ENCODE measurements at places on chromosomes 13 and 19. TPM values are rescaled to one million over a fixed set of nuclear protein-coding genes. Genes with fewer than 3 reads are reported as not detected.

- DNase-seq, result peak; percentile 51
These were observed at the start of gene DMPK for GRCh38 chr19:45782162-45782691. Gene DMPK, minus strand, starts transcription at chr19:45782490. Its CDS starts 138 bp downstream, at chr19:45782352.

CD22 gene
- polyA plus RNA-seq, result 94.2 TPM

GRCh38 chr13:26599403-26599802, 41.9 kb downstream of the WASF3 start:
- DNase-seq, result no peak

- no peak for DNase-seq
These were observed 14.6 kb downstream of the XRCC1 start for GRCh38 chr19:43560687-43561086.

GRCh38 chr13:79867254-79867653, 386.3 kb downstream of the NDFIP2 start:
- no peak for DNase-seq

DNA sequence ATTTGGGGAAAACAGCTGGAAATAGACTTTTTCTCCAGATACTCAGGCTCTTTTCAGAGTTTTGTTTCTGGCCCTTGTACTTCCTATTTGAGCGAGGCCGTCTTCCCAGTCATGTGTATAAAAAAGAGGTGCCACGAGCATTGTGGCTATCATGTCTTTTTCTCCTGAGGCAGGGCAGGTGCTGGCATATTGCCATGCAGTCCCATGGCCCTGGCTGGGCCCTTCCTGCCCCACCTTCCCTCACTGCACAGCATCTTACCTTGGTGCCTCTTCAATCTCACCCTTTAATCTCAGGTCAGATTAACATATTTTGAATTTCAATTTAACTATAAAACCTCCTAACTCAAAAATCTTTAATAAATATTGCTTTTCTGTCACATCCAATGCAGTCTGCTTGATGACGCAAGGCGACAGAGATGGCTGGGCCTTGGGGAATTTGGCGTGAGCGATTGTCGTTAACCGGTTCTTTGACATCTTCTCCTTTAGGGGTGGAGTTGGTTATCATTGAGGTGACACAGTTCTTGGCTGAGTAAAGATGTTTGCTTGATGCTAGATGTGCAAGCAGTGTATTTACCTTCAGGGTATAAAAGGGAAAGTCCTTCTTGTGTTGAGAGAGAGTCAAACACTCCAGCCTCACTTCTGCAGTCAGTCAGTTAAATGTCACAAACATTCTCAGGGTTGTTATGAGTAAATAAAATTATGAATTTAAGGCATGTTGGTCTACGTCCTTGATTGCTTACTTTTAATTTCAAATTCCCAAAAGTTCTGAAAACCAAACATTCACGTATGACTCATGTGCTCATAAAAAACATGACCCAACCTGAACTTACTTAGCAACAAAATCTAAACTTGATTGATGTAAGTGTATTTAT, 289.9 kb downstream of the MYO16 start:
- no peak for DNase-seq

DNA sequence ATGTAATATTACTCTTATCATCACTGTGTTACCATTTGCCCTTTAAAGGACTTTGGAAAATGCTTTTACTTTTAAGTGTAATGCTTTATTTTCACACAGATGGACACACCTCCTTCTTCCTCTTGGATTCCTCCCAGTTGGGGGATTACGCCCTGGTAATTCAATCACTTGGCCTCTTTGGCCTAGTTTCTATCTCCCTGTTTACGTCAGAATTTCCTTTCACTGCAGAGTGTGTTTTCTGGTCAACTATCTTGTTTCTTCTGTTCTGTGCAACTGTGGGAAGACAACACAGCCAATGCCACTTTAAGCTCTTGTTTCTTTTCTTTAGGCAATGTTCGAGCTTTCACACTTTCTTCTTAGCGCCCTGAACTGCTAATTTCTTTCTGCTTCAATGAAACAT, 257.3 kb upstream of the MAB21L1 start:
- no peak for DNase-seq

DNA sequence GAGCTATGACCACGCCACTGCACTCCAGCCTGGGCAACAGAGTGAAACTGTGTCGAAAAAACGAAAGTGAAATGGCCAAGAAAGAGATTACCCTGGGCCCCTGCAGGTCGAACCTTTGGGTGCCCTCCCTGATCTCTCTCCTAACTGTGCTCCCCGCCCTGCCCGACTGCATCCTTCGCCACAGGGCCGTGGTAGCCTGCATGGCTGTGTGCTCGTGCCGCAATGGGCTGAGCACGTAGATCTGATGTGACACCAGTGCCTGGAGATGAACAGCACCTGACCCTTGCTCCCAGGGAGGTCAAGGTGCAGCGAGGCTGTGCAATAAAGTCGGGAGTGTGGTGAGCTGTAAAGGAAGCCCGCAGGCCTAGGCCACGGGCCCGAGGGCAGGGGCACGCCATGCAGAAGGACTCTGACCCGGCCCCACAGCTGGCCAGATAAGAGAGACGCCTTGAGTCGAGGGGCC, 60.2 kb downstream of the PEX11G start:
- no peak for DNase-seq

GATAD2A gene
- 18.9 TPM for polyA plus RNA-seq

DNA sequence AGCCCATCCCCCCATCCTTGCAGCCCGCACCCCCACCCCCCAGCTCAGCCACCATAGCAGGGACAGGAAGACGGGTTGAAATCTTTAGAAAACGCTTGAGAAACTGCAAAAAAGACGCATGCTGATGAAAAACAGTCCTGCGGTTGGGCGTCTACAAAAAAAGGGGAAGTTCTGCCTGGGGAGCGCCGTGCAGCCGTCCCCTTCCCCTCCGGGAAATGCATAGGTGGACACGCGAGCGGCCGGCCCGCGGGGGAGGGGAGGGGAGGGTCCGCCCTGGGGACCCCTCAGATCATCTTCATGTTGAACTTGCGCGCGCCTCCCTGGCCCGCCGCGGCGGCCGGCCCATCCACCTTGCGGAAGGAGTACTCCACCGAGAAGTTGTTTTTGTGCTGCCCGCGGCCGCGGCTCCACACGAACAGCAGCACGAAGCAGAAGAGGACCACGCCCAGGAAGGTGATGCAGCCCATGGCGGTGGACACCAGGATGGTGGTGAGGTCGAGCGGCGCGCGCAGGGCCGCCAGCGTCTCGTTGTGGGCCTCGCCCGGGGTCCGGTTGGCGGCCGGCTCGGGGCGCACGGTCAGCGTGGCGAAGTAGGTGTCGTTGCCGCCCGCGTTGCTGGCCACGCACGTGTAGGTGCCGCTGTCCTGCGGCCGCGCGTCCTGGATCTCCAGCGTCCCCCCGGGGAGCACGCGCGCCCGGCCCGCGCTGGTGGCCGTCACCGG, 7.9 kb upstream of the PEAK3 start:
- no peak for DNase-seq

DNA sequence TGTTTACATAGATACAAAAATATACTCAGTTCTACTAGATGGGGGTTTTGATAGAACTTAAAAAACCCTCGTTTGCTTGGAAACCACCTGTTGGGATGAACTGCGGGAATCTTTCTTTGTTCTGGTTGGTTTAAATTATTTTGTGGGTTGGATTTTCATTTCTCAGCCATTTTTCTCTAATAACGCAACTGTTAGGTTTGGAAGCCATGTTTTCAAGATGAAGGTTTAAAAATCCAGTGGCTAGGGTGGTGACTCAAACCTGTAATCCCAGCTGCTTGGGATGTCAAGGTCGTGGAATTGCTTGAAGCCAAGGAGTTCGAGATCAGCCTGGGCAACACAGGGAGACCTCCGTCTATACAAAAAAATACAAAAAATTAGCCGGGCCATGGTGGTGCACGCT, 1.6 kb downstream of the URI1 start:
- DNase-seq, result no peak

DNA sequence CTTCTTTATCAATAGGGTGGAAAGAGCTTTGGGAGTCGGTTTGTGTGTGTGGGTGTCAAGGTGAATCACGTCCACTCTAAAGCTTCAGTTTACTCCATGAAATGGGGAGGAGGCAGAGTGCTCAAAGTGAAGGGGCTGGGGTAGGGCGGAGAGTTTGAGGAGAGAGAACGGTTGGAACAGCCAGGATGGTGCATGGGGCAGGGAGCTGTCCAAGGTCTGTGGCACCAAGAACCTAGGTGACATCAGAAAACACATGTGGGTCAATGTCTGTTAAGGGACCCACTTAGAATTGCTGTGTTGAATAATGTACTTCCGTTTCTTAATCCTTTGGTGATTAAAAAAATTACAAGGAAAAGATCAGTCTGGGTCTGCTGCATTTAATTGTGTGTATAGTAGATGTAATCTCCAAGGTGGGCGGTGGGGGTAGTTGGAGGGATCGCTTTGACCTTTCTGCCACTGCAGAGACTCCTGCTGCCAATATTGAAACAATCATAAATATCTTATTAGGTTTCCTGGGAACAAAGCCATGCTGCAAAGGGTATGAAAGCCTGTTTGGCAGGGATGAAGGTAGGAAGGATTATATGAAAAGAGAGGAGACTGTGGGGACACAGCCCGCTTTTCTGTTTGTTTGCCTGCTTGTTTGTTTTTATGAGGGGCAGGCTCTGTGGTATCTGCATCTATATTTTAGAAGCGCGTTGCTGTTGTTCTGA, 122.3 kb downstream of the ATP8A2 start:
- no peak for DNase-seq

GRCh38 chr13:24861617-24862362, 97.8 kb downstream of the RNF17 start:
- no peak for DNase-seq

DNA sequence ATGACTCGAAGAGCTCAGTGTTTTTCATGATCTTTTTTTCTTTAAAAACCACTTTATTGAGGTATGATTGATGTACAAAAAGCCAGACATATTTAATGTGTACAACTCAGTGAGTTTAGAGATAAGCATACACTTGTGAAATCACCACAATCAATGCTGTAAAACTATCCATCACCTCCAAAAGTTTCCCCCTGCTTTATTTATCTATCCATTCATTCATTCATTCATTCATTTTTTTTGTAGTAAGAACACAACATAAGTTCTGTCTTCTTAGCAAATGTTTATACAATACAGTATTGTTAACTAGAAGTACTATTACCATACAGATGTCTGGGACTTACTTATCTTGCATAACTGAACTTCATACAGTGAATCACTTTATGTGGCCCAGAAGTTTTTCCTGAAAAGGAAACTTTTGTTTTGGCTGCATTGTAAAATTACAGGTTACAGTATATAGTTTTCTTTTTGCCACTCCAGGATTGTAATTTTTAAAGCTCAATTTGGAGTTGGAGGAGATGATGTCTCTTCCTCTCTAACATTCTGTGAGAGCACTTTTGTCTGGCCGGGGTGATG, 6.7 kb downstream of the RAP2A start:
- no peak for DNase-seq

- DNase-seq, result no peak
These were observed 147.5 kb downstream of the VWA8 start for GRCh38 chr13:41813426-41813825.

- DNase-seq, result no peak
These were observed 16.7 kb downstream of the FAM216B start for GRCh38 chr13:42798118-42798517.

DNA sequence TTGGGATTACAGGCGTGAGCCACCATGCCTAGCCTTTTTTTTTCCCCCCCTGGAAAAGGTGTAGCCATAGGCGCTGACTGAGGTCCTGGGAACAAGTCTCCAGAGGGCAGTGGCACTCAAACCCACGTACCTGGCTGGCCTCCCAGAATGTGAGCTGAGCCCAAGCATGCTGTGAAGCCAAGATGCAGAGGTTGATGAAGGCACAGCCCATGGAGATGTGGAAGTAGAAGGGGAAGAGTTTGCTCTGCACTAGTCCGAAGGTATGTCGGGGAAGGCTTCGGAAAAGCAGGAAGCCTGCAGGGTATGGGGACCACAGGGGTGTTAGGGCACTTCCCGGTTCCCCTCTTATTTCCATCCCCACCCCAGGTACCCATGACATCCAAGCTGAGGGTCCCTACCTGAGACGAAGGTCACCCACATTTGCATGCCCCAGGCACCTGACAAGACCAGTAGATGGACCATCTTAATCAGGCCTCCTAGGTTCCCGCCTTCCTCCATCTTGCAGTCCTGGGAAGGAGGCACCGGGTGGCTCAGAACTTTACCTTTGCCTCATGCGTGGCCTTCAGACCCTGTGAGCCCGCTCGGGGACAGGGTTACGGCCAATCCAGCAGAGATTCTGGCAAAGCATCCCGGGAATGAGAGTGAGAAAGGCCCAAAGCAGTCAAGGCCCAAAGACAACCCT, 805 bp downstream of the TMEM205 start:
- DNase-seq, result no peak

DNA sequence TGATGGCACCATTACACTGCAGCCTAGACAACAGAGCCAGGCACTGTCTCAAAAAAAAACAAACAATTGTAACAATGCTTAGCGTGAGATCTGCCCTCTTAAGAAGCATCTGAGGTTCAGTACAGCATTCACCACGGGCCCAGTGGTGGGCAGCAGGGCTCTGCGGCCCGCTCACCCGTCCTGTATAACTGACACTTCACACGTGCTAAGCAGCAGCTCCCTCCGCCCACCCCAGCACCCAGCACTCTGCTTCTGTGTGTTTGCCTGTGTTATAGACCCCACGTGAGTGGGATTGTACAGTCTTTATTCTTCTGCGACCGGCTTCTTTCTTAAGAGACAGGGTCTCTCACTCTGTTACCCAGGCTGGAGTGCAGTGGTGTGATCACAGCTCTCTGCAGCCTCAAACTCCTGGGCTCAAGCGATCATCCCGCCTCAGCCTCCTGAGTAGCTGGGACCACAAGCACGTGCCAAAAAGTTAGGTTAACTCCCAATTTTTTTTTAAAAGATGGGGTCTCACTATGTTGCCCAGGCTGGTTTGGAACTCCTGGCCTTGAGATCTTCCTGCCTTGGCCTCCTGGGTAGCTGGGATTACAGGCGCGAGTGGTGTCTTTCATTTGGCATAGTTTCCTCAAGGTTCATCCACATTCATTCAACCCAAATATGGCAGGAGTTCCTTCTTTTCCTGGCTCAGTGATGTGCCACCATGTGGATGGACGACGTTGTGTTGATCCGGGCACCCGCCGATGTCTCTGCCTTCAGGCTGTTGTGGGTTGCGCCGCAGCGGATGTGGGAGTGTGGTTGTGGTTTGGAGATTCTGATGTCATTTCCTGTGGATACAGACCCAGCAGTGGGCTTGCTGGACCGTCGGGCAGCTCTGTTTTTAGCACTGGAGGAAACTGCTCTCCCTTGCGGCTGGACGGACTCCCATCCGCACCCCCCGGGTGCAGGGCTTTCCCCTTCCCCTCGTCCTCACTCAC, 170.0 kb downstream of the KDM4B start:
- no peak for DNase-seq

GRCh38 chr19:29680937-29681336, 15.7 kb downstream of the PLEKHF1 start:
- DNase-seq, result no peak

Measured in ovary (tissue), 10 donors.